ENCODE measurements at places on chromosomes 11 and 22.
A peak's percentile ranks its signal among the peaks of the same experiment; 100 is the strongest.

GRCh38 chr11:12893787-12894672, 115.1 kb upstream of the RASSF10 start:
- peak; percentile 72 for DNase-seq

GRCh38 chr11:19018901-19019300, 41.6 kb downstream of the MRGPRX2 start:
- DNase-seq: peak; percentile 39

GRCh38 chr22:50047346-50047745, 10.8 kb downstream of the TTLL8 start:
- DNase-seq: no peak

DNA sequence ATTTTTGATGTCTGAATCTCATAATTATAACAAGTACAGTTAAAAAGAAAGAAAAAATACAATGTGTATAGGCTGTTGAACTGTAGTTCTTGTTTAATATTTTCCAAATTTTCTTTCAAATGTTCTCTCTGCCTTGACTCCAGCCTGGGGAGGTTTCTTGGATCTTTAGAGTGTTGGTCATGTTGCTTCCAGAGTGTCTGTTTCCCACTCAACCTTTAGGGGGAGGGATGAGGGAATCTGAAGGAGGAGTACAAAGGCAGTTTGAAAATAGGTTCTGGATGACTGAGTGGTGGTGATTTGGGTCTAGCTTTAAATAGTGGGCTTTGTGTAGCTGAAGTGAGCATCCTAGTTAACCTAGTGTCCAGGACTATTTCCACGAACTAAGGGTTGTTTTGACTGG, 2.0 kb downstream of the CTNND1 start:
- DNase-seq: no peak

- no peak for DNase-seq
Observed at GRCh38 chr11:8754241-8754640, 71.6 kb downstream of the RPL27A start.

GRCh38 chr22:48705917-48706605, 1121.6 kb downstream of the BRD1 start:
- DNase-seq: no peak

GRCh38 chr11:56967726-56968125, 21.0 kb upstream of the OR5AK2 start:
- DNase-seq: no peak

GRCh38 chr11:130167146-130167545, 7.6 kb downstream of the ST14 start:
- no peak for DNase-seq

DNA sequence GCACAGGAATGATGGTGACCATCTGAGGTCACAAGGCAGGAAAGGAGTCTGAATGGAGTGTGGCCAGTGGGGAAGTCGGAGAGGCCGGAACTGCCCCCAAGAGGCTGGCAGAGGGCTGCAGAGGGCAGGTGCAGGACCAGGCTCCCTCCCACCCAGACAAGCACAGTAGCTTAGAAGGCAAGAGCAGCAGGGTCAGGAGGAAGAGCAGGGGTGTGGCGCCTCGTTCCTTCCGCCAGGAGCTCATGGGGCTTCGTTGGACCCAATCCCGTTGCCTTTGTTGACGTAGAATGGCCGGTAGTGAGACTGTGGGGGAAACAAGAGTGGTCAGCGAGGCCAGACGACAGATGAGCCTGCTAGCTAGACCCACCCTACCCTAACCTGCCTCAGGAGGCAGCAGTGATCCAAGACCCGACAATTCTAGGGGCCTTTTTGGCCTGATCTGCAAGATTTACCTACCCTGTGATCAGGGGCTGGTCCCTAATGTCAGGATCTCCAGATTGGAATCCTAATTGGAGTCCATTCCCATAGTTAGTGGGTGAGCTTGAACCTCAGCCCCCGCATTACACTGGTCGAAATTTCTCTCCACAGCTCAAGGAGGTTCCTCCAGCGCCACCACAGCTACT, 25.6 kb downstream of the TRIM29 start:
- DNase-seq: no peak

DNA sequence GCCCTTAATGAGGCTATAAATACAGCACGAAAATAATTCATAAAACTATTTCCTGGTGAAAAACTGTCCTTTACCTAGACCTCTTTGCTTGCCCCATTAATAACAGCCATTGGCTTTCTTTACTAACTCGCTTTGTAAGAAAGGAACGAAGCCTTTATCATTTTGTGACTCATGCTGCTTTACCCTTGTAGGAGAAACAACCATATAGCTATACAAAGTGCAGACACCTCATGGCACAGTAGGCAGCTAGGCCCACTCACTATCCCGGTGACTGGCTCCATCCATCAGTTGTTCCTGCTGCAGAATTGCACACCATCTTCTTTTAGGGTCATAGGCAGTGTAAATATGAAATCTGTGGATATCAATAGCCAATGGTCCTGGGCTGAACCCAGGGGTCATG, 85.8 kb downstream of the LDLRAD3 start:
- no peak for DNase-seq

DNA sequence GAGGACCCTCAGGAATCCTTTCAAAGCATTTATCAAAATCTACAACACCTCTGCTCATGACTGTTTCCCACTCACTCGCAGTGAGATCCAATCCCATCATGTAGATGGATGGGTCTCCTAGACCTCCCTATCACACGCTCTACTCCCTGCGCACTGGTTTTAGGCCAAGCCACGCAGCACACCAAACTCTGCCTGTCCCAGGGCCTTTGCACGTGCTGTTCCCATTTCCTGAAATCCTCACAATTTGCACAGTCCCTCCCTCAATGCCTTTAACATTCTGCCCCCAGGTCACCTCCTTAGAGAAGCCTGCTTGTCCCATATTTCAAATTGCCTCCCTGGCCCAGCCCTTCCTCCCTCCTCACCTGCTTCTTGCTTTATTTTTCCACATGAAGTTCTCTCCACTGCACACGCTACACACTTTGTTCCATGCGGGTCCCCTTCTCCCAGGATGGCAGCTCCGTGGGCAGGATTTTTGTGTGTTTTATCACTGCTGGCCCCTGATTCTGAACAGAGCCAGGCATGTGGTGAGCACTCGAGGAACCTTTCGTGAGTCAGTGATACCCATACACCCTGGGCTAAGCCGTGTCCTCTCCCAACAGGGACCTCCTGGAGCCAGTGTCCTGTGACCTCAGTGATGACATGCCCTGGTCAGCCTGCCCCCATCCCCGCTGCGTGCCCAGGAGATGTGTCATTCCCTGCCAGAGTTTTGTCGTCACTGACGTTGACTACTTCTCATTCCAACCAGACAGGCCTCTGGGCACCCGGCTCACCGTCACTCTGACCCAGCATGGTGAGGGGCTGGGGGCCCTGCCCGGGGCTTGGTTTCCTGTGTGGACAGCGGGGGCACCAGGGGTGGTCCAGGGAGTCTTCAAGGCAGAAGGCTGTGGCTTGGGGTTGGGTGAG, 12.2 kb downstream of the CSF2RB start:
- no peak for DNase-seq

DNA sequence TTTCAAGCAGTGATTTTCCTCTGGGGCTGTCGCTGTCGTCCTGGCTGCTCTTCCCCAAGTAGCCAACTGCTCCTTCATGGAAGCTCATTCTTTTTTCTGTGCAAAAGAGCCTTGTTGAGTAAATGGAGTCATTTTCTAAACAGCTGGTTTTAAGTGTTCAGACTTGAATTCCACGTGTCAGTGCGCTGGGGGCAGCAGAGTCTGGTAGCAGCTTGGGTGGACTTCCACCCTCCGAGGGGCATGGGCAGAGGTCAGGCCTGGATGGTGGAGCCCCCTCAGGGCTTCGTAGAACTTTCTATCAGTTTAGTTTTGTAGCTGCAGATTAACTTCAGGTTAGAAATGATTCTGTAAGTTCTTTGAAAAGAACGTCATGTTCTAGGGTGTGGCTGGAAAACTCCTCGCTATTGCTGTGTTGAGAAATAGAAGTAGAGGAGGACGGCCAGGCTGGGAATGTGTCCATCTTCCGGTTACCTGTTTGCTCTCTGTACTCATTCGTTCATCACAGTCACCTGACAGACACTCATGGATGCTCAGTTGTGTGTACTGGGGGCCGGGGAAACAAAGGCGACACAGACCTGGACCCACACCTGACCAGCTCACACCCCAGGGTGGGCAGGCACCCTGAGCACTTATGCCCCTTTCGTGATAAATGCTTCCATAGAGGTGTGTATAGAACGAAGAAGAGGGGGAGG, 270.7 kb downstream of the TBC1D22A start:
- DNase-seq: no peak

- no peak for DNase-seq
Observed at GRCh38 chr11:77126861-77127234, 1.2 kb upstream of the MYO7A start.

GRCh38 chr11:39772525-39773137, 1686.8 kb downstream of the LRRC4C start:
- no peak for DNase-seq

GRCh38 chr11:120646206-120646605, 134.7 kb downstream of the GRIK4 start:
- DNase-seq: no peak
